Mesothelial cell of epicardium (in vitro differentiated cells): ENCODE measurements at places on chromosomes 6 and 20. TPM values are rescaled to one million over a fixed set of nuclear protein-coding genes. Genes with fewer than 3 reads are reported as not detected.
A peak's percentile ranks its signal among the peaks of the same experiment; 100 is the strongest.

- H3K27me3 ChIP-seq: no peaks in the 10 kb centered on the region
- no peak for DNase-seq
- no peak overlapping the region for H3K4me3 ChIP-seq
- H3K36me3 ChIP-seq: no peaks in the 10 kb centered on the region
Measured at GRCh38 chr6:92847988-92848387, 571.4 kb downstream of the EPHA7 start.

The ULBP2 gene
- total RNA-seq: 0.23 to 0.42 TPM (median 0.24 TPM) in 3 replicates

DNA sequence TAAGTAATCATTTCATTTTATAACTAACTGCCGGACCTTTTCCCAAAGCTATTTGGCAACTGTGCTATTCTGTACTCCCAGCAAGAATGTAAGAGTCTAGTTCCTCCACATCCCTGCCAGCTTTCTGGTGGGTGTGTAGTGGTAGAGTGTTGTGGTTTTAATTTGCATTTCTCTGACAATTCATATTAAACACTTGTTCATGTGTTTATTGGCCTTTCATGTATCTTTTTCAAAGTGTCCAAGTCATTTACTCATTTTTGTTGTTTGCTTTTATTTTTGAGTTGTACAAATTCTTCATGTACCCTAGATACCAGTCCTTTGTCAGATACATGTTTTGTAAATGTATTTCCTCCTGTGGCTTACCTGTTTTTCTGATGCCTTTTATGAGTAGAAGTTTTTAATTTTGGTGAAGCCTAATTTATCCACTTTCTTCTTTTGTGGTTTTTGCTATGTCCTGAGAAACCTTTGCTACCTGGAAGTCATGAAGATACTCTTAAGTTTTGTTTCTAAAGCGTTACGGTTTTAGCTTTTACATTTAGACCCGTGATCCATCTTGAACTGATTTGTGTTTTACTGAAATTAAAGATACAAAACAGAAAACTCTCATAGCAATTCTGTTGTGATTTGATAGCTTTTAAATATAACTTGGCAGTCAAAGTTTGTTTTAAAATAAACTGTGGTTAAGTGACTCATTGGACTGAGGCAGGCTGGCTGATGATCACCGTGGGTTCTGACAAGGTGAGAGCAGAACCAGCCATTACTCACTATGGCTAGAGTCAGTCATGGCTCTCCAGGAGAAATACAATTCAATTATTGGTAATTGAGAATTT, 8.0 kb downstream of the MYLIP start:
- H3K27me3 ChIP-seq: no peaks in the 10 kb centered on the region
- H3K4me3 ChIP-seq: no peak overlapping the region
- DNase-seq: no peak
- no peak overlapping the region for H3K27ac ChIP-seq
- peaks cover 71% of the 10 kb centered on the region for H3K4me1 ChIP-seq

GRCh38 chr6:162178666-162179065, 548.9 kb downstream of the PRKN start:
- no peaks in the 10 kb centered on the region for H3K36me3 ChIP-seq
- no peak overlapping the region for H3K4me3 ChIP-seq
- no peak for DNase-seq
- H3K4me1 ChIP-seq: no peaks in the 10 kb centered on the region
- peaks cover 8% of the 10 kb centered on the region for H3K27me3 ChIP-seq

GRCh38 chr6:119220452-119220851, 129.1 kb downstream of the MAN1A1 start:
- H3K27me3 ChIP-seq: no peaks in the 10 kb centered on the region
- no peak overlapping the region for H3K27ac ChIP-seq
- DNase-seq: no peak
- H3K4me3 ChIP-seq: no peak overlapping the region
- H3K4me1 ChIP-seq: peaks cover 11% of the 10 kb centered on the region

DNA sequence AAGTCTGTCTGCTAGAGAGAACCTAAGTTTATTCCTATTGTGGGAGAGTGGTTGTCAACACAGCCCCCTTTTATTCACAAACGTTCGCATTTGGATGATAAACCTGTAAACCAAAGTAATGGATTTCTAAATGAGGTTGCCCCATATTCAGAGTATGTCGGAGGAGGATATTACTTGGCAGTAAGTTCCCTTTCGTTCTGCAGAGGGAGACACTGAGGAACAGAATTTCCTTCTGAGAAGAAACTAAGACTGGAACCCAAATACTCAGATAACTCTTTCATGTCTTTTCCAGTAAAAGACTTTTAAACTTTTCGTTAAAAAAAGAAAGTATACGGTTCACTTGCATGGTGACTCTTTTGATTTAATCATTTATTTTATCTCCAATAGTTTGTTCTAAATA, 754.6 kb upstream of the MMS22L start:
- peaks cover 21% of the 10 kb centered on the region for H3K4me1 ChIP-seq
- no peak overlapping the region for H3K27ac ChIP-seq

DNA sequence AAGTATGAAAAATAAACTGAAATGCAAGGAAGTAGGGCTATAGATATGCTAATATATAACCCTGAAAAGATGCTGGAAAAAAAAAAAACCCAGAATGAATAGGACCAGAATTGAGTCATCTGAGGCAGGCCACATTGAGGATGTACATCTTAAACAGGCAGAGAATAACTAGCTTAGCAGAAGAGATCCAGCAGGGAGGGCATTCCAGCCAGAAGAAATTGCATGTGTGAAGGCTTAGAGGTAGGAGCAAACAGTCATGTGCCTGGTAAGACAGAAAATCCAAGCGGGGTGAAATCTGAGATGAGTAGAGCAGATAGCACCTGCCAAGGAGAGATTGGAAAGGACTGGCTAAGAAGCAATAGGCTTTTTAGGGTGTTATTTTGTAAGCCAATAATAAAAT, 2.6 kb downstream of the COL19A1 start:
- H3K4me3 ChIP-seq: no peak overlapping the region
- DNase-seq: no peak
- no peak overlapping the region for H3K27ac ChIP-seq
- H3K36me3 ChIP-seq: no peaks in the 10 kb centered on the region
- H3K4me1 ChIP-seq: peaks cover 14% of the 10 kb centered on the region

DNA sequence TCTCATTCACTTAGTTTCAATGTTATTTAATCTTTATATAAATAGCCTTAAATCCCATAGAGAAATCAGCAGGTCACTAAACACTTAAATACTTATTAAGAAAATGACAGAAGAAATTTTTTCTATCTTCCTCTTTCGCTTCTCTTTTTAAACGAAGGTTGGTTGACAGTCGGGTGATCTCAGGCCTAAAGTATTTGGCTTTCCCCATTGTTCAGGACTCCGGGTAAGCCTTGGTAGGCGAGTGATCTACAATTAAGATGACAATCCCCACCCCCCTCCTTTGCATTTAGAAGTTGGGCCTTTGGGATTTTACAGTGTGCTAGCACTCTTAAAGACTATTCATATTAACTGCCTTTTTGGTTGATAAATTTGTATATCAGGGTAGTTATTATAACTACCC, 19.7 kb upstream of the UTRN start:
- peak overlapping the region; percentile 23 for H3K4me3 ChIP-seq
- peaks cover under 1% of the 10 kb centered on the region for H3K36me3 ChIP-seq

GRCh38 chr20:8154638-8155037, 22.6 kb downstream of the PLCB1 start:
- H3K4me3 ChIP-seq: no peak overlapping the region
- no peak for DNase-seq
- H3K4me1 ChIP-seq: peaks cover 59% of the 10 kb centered on the region
- H3K27ac ChIP-seq: no peak overlapping the region
- no peaks in the 10 kb centered on the region for H3K27me3 ChIP-seq
